ENCODE measurements at places on chromosomes 3 and 15.

DNA sequence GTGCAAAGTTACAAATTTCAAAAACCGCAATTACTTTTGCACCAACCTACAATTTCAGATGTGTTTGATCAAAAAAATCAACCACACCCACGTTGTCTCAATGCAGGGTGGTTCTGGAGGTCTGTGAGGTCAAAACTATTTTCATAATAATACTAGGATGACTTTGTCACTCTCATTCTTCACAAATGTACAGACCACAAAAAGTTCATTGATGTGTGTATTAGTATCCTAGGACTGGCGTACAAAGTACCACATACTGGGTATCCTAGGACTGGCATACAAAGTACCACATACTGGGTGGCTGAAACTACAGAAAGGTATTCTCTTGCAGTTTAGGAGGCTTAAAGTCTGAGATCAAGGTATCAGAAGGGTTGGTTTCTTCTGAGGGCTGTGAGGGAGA lies 13.0 kb downstream of the SUCLG2 start:
- no peak for DNase-seq

- DNase-seq, result no peak
These were observed 52.5 kb downstream of the IFT80 start for GRCh38 chr3:160346511-160346910.

- DNase-seq, result no peak
These were observed 23.7 kb upstream of the TICRR start for GRCh38 chr15:89551550-89551949.

- no peak for DNase-seq
These were observed 61.2 kb downstream of the FBLN2 start for GRCh38 chr3:13610006-13610570.

Data from activated naive CD8-positive, alpha-beta T cell treated with anti-CD3 and anti-CD28 coated beads for 36 hours (primary cell).